ENCODE measurements at places on chromosomes 7 and 10.

- DNase-seq, result no peak
Measured at GRCh38 chr10:77226853-77227565, 410.6 kb downstream of the KCNMA1 start.

DNA sequence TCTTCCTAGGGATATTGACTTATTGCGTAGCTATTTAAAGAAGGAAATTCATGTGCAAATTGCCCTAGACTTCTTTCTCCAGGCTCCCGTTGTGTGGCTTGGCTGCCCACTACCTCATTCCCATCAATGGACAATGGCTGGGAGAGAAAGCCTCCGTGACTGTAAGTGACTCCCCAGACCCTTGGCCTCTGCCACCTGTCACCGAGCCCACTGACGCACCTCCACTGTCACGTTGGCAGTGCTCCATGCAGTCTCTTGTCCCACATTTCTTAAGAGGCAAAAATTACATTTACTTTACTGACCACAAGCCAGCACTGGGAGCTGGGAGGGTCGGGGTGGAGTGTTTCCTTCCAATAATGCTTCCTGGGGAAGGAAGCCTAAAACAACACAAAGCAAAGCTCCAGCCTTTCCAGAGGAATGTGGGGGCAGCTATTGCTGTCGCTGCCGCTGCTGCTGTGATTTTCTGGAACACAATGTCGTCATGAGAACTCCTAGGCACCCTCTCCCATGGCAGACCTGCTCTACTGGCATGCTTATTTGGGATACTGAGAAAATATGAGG lies 89.7 kb upstream of the STEAP1B start:
- no peak for DNase-seq

DNA sequence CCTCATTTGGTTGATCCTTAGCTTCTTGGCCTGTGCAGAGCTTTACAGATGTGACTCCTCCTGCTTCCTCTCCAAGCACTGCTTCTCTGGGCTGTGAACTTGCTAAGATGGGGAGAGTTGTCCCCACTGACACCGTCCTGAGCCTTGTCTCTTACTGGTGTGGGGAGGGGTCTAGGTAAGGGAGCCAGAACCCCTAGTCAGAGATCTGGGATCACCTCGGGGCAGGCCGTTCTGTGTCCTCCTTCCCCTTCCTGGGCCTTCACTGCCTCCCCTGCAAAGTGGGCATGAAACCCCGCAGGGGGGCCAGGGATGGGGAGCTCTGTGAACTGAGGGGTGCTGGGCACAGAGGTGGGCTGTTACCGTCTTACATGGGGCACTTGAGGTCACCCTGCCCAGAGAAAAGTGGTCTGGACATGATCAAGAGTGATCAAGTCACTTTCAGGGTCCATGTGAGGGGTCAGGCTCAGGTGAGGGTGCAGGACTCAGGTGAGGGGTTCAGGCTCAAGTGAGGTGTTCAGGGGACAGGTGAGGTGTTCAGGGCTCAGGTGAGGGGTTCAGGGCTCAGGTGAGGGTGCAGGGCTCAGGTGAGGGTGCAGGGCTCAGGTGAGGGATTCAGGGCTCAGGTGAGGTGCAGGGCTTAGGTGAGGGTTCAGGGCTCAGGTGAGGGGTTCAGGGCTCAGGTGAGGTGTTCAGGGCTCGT lies 86.2 kb downstream of the ADCY1 start:
- DNase-seq, result no peak

DNA sequence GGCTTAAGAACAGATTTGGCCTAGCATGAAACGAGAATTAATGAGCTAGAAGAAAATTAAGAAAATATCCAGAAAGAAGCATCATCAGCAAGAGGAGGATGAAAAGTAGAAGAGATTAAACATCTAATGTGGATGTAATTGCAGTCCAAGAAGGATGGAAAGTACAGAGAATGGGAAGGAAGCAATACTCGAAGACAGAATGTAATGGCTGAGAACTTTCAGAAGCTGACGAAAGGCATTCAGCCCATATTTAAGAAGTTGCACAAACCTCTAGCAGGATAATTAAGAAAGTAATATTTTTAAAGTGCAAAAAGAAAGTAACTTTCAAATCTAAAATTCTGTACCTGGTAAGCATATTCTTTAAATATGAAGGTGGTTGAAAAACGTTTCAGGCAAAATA lies 60.7 kb downstream of the TRIM24 start:
- DNase-seq, result no peak
